ENCODE measurements at places on chromosomes 2 and 18.

GRCh38 chr18:65436430-65436829 lies 314.4 kb upstream of the CDH7 start:
- no peak for DNase-seq

GRCh38 chr2:33284287-33284686 lies 192.2 kb upstream of the RASGRP3 start:
- DNase-seq: no peak

- no peak for DNase-seq
These were observed 188.7 kb upstream of the SATB2 start for GRCh38 chr2:199646439-199646838.

DNA sequence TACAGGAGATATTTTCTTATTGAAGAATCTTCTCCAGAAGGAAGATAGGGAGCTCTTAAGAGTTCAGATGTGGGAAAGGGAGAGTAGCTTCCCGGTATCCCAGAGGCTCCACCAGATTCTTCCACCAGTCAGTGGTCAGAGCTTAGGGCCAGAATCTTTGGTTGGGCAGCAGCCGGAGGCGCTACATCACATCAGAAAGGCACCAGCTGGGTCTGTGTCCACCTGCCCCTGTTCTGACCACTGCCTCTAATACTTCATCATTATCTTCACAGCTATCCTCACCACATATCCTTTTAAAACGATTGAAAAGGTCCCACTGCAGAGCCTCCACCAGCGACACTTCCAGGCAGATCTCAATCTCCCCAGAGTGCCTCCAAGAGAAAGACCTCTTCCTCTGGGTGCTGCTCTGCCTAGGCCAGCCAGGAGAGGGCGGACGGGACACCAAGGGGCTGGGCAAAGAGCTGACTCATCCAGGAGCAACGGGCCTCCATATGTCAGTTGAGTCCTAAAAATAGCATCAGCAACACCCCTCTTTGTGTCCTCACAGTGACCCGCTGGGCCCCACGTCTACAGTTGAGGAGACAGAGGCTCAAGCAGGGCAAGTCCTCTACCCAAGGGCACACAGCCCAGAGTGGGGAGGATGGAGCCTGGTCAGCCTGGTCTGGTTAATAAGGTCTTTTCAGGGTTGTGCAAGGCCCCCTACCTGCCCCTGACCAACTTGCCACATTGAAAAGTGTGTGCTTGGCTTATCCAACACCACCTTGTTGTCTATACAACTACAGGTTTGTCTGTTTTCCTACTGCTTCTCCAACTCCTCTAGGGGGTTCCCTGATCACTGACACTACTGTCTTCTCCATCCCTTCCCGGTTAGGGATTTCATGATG lies 81.2 kb downstream of the ADD2 start:
- DNase-seq: no peak

GRCh38 chr2:5230855-5231254 lies 461.3 kb upstream of the SOX11 start:
- DNase-seq: no peak

- DNase-seq: no peak
These were observed 15.6 kb downstream of the ARHGEF33 start for GRCh38 chr2:38905251-38905650.

- no peak for DNase-seq
These were observed 13.0 kb upstream of the ARHGAP25 start for GRCh38 chr2:68721482-68722101.

DNA sequence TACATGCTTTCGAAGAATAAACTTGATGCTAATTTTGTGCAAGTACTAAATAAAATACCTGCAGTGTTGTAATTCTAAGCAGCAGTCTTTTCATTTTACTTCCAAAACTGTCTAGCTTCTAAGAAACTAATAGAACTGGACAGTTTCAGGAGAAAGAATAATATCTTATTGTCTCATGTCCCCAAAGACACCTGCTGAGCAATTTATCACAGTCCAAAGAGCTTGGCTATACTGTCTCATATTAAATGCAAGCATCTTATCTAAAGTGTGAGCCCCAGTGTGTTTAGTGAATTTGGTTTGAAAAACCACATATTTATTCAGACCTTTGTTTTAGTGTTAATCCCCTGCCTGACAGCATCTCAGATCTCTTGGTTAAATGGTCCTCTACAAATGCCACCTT lies 374.3 kb downstream of the TMX3 start:
- no peak for DNase-seq

- no peak for DNase-seq
These were observed 359 bp downstream of the TGFBRAP1 start for GRCh38 chr2:105329197-105329554.

DNA sequence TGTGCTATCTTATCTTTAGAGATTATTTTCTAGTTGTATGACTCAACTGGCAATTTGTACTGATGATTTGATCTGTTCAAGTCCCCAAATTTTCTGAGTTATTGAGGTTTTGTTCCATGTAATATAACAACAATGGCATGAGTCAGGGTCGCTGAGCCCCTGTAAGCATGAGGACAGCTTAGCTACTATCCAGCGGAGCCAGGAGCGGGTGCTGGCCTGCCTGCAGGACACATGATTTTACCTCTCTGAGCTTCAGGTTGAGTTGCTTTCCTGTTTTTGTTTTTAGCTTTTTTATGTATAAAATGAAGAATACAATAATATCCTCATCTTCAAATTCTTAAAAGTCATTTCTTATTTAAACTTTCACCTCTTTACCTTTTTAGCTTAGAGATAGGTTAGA lies 561.1 kb downstream of the CNTNAP5 start:
- no peak for DNase-seq

- DNase-seq: no peak
These were observed 4.6 kb upstream of the TCF4 start for GRCh38 chr18:55592572-55592971.

- no peak for DNase-seq
These were observed 66.4 kb upstream of the MSH2 start for GRCh38 chr2:47336259-47337238.

DNA sequence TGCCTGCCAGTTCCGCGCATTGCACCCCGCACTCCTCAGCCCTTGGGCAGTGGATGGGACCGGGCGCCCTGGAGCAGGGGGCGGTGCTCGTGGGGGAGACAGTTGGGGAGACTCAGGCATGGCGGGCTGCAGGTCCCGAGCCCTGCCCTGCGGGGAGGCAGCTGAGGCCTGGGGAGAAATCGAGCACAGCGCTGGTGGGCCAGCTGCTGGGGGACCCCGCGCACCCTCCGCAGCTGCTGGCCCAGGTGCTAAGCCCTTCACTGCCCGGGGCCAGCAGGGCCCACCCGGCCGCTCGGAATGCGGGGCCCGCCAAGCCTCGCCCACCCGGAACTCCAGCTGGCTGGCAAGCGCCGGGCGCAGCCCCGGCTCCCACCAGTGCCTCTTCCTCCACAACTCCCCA lies 488.8 kb upstream of the CHST9 start:
- no peak for DNase-seq

- DNase-seq: peak; percentile 6
These were observed 1.5 kb upstream of the SLC30A3 start for GRCh38 chr2:27264253-27264752.

GRCh38 chr2:5164776-5165525 lies 527.2 kb upstream of the SOX11 start:
- no peak for DNase-seq

- no peak for DNase-seq
These were observed 80.8 kb upstream of the SLC1A4 start for GRCh38 chr2:64908406-64908805.

GRCh38 chr2:124241-124880 lies 78.1 kb upstream of the FAM110C start:
- DNase-seq: no peak

DNA sequence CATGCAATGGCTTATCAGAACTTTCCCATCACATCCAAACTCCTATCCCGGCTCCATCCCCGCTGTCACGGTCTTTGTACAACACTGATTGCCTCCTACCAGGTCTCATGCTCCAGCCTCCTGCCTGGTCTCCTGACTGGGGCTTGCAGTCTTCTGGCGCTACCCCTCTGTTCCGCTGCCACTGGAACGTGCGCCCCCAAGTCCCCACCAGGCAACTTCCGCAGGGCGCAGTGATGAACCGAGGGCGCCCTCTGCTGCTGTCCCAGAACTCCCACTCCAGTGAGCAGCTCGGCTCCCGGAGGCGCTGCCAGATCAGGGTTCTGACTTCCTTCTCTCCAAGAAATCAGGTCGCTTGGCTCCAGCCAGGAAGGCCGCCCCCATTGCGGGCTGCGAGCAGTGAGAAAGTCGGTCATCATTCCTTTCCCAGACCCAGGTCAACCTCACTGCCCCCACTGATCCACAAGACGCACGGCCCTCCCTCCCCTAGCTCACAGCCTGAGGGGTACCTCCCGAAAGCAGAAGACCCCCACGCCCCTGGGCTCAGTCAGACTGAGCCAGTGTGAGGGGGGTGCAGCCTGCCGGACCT lies 43.9 kb upstream of the RAB11FIP5 start:
- no peak for DNase-seq

GRCh38 chr18:32767400-32767799 lies 5.4 kb downstream of the KLHL14 start:
- no peak for DNase-seq

DNA sequence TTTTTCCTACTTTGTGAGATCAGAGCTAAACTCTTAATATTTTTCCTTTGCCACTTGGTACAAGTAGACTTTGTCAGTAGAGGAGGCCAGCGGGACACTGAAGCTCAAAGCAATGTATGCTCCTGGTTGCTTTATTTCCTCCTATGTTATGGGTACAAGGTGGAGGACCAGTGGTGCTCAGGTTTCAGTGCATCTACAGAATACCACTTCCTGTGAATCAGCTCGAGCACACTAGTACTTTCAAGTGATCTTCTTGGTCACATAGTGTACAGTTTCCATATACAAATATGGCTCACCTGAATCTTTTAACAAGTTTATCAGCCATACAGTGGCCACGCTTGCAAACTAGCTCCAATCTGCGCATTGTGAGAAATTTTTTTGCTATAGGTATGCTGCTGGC lies 1674.8 kb upstream of the TMEFF2 start:
- DNase-seq: no peak

- no peak for DNase-seq
These were observed 29.7 kb downstream of the MGAT4A start for GRCh38 chr2:98701230-98701629.

DNA sequence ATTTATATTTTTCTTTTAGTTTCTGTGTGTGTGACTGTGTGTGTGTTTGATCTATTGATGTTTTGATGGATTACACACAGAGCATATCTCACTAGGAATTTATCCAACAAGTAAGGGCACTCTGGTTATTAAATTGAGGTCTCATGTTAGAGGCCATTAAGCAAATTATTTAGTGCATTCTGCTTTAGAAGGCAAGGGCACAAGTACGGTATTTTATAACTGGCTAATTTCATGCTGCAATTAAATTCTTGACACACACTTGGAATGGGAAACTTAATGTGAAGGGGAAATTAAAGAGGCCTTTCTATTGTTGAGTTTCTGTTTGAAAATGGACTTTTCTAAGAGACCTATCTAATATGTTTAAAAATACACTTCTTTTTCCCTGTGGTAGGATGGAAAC lies 25.8 kb downstream of the NYAP2 start:
- DNase-seq: no peak

GRCh38 chr2:3535467-3535793 lies 16.1 kb upstream of the ADI1 start:
- DNase-seq: no peak

- no peak for DNase-seq
These were observed 57.5 kb downstream of the KIF5C start for GRCh38 chr2:148932536-148932935.

DNA sequence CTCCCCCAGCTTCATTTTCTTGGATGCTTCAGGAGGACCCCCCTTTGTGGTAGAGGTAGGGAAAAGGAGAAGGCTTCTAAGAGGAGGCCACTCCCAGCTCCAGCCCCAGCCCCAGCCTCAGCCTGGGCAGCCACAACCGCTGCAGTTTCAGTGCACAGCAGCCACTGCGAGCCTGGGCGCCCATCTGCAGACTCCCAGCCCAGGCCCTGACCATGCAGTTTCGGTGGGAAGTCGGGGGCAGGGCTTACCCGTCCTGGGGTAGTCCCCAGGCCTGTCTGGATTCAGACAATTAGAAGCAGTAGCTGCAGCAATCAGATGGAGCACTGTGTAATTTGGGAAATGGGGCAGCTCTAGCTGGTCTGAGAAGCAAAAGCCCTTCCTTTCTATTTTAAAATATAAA lies 28.6 kb downstream of the ITM2C start:
- no peak for DNase-seq

- DNase-seq: no peak
These were observed at the start of gene SERPINE2 for GRCh38 chr2:224039080-224039769. Gene SERPINE2 (minus strand): TSS chr2:224039286. CDS start chr2:224001900, 37,386 bp downstream.

- no peak for DNase-seq
These were observed 395.6 kb upstream of the TRIB2 start for GRCh38 chr2:12320991-12321641.

- no peak for DNase-seq
These were observed 15.5 kb upstream of the STON1 start for GRCh38 chr2:48514348-48515003.

GRCh38 chr18:12283666-12284065 lies 24.4 kb upstream of the TUBB6 start:
- DNase-seq: no peak

- DNase-seq: peak; percentile 88
These were observed at the start of gene GRHL1 for GRCh38 chr2:9951522-9952285. Gene GRHL1 (plus strand): TSS chr2:9951693. CDS start chr2:9951834, 141 bp downstream.

GRCh38 chr2:21358976-21359375 lies 235.2 kb downstream of the TDRD15 start:
- DNase-seq: no peak

- DNase-seq: no peak
These were observed 52.2 kb downstream of the PLB1 start for GRCh38 chr2:28547906-28548600.

DNA sequence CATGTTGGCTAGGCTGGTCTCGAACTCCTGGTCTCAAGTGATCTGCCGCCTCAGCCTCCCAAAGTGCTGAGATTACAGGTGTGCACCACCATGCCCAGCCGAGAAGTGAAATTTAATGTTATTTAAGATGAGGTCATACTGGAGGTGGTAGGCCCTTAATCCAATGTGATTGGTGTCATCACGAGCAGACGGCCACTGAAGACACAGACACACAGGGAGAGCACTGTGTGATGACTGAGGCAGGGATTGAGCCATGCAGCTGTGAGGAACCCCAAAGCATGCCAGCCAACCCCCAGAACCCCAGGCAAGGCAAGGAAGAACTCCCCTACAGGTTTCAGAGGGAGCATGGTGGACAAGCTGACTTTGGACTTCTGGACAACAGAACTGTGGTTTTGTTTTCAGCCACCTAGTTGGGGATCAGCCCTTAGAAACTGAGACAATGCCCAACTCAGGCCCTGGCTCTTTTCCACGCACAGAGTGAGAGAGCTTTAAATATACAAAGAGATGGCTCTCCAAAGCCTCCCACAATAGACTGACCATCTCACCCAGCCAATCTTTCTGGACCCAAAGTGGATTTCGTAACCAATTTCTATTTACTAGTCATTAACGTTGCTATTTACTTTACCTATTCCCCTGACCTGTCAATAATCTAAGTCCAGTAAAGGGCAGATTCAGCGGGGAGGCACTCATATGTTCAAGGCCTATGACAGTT lies 34.2 kb downstream of the TBC1D8 start:
- no peak for DNase-seq

- no peak for DNase-seq
These were observed 2.0 kb downstream of the NBEAL1 start for GRCh38 chr2:203016716-203017115.

DNA sequence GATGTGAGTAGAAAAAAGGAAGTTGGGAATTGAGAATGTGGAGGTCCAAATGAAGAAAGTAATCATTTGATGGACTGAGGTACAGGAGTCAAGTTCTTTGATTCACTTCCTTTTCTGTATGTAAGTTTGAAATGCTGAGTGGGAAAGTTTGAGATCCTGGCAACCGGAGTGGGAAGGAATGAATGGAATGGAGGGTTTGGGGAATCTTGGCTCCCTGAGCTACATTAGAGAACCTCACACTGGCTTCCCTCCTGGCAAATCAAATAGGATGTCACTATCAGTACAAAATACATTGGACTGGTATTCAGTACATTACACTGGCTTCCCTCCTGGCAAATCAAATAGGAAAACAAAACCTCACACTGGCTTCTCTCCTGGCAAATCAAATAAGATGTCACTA lies 9.8 kb upstream of the RNF138 start:
- DNase-seq: no peak

Data from activated T-cell treated with anti-CD3 and anti-CD28 coated beads for 1 hour (primary cell).